ENCODE measurements at places on chromosomes 16 and 17.

DNA sequence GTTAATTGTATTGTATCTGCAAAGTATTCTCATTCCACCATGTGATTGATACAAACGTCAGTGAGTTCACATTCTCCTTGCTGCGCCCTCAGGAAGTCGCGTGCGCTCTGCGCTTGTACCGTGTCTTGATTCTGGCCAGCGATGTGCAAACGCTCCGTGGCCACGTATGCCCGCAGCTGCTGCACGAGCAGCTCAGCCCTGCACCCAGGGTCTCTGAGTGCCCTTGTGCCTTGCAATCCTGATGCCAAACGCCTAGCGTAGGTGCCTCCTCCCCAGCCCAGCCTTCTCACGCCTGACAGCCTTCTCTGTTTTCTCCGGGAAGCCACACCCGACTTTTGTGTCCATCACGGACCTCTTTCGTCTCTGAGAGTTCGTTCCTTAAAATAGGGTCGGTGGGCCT lies 9.4 kb downstream of the ZNF469 start:
- no peak for DNase-seq

DNA sequence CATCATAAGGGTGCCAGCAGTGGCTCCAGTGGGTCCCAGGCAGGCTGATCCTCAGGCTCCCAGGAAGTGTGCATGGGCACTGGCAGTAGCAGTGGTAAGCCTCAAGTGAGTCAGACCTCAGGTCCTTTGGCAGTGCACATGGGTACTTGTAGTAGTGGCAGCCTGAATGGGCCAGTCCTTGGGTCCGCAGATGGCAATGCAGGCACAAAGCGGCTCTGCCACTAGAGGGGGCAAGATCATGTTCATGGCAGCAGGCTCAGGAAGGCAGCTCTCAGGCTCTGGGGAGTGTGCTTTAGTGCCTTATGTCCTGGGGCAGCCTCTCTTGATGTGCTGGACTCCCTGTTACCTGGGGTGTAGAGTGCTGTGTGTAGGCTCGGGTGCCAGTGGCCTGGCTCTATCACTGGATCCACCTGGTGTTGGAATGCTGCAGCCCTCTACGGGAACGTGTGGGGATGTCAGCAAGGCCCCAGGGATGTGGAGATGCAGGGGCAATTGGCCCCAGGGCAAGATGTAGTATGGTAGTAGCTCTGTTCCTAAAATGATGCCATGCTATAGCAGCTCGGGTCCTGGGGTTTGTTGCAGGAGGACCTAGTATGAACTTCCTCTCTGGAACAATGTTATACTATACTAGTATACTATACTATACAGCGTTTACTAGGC lies 11.0 kb downstream of the ACSM3 start:
- peak; percentile 72 for DNase-seq

DNA sequence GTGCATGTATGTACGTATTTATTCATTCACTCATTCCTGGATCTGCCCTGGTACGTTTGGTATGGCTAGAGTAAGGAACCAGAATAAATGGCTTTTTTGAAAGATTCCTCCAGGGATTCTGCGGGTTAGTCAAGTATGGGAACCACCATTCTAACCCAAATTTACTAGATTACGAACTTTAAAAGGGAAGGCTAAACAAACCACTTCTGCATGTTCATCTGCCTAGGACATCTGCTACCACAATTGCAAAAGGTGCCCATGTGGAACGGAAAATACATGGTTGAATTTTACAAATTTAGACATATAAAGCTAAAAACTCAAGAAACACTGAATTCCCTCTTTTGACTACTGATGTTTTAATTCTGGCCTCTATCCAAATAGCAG lies 22.1 kb downstream of the CYTH1 start:
- no peak for DNase-seq

GRCh38 chr16:25344006-25344405 lies 86.4 kb upstream of the ZKSCAN2 start:
- DNase-seq, result no peak

- no peak for DNase-seq
Observed at GRCh38 chr17:3766779-3767178, 34.2 kb downstream of the ITGAE start.

- no peak for DNase-seq
Observed at GRCh38 chr16:5428932-5429331, 331.3 kb upstream of the EEF2KMT start.

- DNase-seq, result no peak
Observed at GRCh38 chr17:73622381-73622780, 21.9 kb downstream of the SDK2 start.

GRCh38 chr17:79075861-79076406 lies 1.3 kb downstream of the ENGASE start:
- DNase-seq, result no peak

GRCh38 chr17:76869496-76870376 lies 1.5 kb downstream of the MGAT5B start:
- no peak for DNase-seq

- peak; percentile 21 for DNase-seq
Observed at GRCh38 chr17:32256012-32256700, 9.5 kb upstream of the RHBDL3 start.

- DNase-seq, result peak; percentile 14
Observed at GRCh38 chr17:7579834-7580603, 581 bp downstream of the CD68 start.

DNA sequence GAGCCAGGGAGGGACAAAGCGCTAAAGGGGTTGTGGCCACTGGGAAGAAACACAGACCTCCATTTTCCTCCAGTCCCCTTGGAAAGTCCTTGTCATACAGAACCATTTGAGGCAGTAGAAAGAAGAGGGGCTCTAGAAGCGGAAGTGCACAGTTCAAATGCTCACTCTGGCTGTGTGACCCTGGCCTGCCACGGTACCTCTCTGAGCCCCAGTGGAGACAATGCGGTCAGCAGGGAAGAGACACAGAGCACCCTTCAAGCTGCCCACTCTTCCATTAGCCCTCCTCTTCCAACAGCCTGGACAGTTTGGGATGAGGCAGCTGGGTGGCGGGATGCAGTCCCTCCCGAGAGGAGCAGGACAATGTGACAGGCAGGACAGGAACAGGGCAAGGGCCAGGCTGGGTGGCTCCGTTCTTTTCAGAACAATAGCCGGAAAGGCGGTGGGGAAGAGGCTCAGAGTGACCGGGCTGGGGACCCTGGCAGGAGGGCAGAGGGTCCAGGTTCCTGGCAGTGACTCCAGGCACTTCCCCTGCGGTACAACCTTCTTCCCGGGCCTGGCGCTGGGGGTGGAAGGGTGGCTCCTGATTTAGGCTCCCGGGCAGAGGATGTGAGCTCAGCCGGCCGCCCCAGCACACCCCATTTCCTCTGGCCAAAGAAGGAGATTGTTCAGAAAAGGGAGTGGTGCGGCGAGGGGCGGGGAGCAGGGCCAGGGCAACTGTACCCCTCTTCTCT lies 5.6 kb downstream of the CASKIN2 start:
- no peak for DNase-seq

DNA sequence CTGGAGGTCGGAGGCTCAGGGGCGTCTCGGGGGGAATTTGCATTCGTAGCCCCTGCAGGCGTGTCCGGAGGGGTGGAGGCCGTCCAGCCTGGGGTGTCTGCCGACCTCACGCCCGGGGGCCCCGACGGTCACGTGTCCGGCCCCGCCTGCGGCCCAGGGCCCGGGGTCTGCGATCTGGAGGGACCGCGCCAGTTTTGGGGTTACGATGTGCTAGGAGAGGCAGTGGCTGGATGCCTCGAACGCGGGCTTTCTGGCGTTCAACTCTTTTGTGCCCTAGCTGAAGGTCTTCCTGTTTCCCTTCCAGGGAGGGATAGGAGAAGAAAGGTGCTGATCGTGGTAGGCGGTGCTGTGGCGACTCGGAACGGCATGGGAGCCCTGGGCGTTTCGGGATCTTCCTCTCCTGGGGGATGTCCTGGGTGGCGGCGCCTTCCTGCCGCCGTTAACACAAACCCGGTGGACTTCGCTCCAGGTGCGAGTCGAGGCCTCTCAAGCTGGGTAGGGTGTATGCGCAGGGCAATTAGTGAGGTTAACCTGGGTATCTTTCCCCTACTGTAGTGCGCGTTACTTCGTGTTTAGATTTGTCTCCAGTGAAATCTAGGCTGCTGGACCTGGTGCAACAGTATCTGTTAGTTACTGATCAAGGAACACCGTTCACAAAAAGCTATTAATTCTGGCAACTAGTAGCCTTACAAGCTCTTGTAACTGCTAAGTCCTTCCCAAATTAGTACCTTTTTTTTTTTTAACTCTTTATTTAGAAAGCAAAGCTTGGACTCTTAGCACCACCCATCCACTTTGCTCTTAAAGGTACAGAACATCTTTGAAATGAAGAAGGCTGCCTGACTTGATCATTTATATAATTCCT lies 1.3 kb downstream of the AKAP1 start:
- DNase-seq, result peak; percentile 17

DNA sequence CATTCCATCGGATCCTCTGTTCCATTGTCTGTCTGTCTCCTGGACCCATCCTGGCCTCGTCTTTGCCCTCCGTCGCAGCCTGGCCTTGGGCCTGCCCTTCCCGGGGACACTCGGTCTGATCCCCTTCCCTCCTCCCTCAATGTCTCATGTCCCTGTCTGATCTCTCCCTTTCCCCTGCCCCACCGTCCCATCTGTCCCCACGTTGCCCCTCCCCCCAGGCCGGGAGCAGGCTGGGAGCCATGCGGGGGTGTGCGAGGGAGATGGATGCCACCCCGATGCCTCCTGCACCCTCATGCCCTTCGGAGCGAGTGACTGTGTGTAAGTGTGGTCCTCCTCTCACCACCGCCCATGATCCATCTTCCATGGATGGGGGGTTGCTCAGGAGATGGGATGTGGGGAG lies 5.3 kb upstream of the ATP2A1 start:
- no peak for DNase-seq

- DNase-seq, result peak; percentile 62
Observed at GRCh38 chr16:66414891-66415290, 12.2 kb upstream of the BEAN1 start.

DNA sequence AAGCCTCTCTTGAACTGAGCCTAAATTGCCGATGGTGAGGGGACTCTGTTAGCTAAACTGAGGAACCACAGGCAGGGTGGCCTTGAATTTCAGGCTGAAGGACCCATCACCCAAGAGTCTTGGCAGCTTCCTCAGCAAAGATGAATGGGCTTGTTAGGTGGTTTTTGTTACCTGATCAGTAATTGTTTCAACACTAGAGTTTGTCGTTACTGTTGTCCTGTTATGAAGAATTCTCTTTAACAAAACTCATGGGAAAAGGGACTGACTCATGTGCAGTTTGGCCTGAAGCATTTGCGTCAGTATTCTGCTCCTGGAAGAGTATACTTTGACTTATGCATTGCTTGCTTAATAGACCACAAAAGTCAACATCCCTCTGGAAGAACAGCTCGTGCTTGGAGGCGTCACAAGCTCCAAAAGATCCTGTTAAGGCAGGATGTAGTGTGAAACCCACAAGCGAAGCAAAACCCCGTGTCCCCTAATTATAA lies 206.0 kb downstream of the IRX3 start:
- DNase-seq, result peak; percentile 89

GRCh38 chr17:4978726-4979125 lies 8.7 kb downstream of the CAMTA2 start:
- no peak for DNase-seq

DNA sequence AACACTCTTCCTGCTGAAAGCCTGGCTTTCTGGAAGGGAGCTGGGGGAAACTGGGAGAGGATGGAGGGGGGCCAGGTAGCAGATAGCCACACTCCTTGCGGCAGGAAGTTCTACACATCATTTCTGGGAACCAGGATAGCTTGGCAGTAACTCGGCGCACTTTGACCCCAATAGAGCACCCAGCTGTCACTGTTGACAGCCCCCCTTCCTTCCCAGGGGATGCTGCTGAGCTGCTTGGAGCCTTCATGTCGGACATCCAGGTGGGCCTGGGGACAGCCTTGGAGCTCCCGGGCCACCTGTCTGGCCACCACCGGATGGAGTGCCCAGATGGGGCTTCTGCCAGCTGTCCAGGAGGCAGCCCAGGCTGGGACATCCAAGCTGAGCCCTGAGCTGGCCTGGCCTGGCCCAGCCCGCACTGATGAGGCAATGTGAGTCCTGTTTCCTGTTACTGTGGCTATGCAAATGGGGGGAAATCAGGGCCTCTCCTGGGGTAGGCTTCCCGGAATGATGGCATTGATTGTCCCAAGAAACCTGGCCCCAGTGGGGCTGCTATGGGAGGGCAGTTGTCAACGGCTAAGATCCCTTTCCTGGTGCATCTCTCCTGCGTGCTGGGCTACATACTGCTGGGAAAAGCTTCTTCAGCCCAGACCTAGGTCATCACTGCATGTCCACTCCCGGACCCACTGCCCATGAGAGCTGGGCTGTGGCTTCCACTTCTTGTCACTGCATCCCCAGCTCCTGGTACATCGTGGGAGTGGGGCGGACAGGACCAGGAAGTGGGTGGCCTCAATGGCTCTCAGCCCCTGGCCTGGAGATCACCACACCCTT lies 50.0 kb downstream of the SOCS1 start:
- DNase-seq, result peak; percentile 67

- DNase-seq, result peak; percentile 45
Observed at GRCh38 chr17:59807892-59808509, 84.7 kb downstream of the TUBD1 start.

- DNase-seq, result no peak
Observed at GRCh38 chr17:82434216-82434565, 15.8 kb upstream of the OGFOD3 start.

- peak; percentile 88 for DNase-seq
Observed at GRCh38 chr16:30786115-30786935, 680 bp downstream of the ZNF629 start.

DNA sequence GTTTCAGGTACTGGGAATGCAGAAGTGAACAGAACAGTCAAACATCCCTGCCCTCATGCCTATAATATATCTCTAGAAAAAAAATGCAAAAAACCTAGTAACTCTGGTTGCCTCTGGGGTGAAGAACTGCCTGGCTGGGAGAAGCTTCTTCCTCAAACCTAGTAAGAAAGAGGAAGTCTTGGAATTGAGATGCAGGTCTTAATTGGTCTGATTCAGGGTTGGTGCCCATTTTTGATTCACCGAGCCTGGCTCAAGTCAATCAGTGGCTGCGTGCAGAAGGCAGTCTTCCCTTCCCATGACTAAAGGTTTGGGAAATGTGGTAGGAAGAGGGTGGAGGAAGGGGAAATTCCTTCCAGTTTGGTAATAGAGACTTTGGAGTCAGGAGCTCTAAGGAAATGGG lies 22.4 kb downstream of the CDRT15 start:
- DNase-seq, result no peak

- no peak for DNase-seq
Observed at GRCh38 chr17:50527155-50527762, 5.3 kb upstream of the EPN3 start.

DNA sequence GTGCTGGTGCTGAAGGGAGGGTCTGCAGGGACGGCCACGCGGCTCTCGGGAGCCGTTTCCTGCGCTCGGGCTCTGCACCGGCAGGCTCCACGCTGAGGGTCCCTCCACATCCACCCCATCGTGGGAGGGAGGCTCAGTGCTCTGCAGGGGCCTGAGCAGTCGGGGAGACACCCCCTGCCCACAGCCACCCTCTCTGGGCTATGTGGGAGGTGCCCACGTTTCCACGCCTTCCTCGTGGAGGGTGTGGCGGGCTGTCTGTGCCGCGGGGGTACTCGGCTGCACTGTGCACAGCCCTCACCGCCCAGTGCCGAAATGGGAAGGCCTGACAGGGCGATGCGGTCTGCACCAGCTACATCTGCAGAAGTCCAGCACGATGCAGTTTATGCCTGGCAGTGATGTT lies 25.5 kb upstream of the ZNF750 start:
- DNase-seq, result no peak

All from foreskin fibroblast (primary cell).